Stimulated activated CD8-positive, alpha-beta memory T cell treated with anti-CD3 and anti-CD28 coated beads, Interleukin-15, amount 100 ng/mL, for 1 hour (primary cell): ENCODE measurements at places on chromosomes 2 and 18.

DNA sequence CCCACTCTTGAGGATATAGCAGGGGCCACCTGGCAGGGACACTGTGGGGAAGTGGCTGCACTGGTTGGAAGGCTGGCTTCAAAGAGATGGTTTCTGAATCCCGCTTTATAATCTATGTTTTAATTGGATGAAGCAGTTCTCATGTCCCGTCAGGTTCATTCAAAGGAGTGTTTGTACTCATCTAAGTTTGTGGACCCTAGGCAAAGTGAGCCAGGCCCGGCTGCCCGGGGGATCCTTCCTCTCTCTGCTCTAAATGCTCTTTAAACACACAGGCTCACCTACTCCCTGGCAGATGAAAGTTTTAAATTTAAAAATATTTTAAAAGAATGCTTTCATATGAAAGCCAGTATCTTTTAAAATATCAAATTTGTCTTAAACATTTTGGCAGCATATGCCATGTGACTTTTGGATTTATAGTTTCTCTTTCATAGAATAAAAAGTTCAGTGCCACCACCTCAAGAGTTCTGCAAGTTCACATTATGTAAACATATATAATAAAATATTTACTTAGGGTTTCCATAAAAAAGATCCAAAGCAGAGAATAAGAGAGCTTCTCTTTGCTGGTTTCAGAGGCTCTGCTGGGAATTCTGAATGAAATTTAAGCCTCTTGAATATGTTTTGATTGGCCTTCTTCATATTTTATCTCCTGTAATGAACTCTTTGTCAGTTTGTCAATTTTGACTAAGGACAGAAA, 143.5 kb upstream of the ALPP start:
- no peak for DNase-seq

DNA sequence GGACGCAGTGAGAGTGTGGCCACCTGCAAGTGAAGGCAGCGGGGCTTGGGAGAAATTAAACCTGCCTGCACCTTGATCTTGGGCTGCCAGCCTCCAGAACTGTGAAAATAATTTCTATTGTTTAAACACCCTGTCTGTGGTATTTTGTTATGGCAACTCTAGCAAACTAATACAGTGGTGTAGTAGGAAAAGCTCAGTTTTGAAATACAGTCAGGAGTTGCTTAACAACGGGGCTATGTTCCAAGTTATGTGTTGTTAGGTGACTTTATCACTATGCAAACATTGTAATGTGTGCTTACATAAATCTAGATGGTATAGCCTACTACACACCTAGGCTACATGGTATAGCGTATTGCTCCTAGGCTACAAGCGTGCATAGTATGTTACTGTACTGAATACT, 93.4 kb upstream of the FN1 start:
- DNase-seq = no peak

DNA sequence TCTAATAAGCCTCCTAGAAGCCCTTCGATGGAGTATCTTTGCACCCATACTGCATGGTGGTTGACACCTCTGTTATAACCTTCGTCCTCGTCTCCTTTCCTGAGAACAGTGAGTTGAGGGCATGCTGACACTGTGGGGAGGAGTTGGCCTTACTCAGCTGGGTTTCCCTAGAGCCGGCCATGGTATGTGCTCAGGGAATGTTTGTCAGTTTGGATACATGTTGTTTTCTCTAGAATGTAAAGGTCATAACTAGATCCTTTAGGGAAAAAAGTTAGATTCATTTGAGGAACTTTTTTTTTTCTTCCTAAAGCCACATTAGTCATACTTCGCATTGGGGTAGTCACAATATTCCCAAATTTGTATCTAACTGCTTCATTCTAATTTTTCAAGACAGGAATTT, 106.0 kb upstream of the FOSL2 start:
- DNase-seq = no peak

GRCh38 chr2:196697825-196698224, 58.3 kb downstream of the CCDC150 start:
- DNase-seq = no peak

- no peak for DNase-seq
Observed at GRCh38 chr2:188609321-188610049, 317.8 kb downstream of the GULP1 start.

- no peak for DNase-seq
Observed at GRCh38 chr18:69383186-69383585, 17.5 kb upstream of the DOK6 start.

- DNase-seq = peak; percentile 2
Observed at GRCh38 chr2:190781604-190782198, 98.9 kb upstream of the GLS start.

DNA sequence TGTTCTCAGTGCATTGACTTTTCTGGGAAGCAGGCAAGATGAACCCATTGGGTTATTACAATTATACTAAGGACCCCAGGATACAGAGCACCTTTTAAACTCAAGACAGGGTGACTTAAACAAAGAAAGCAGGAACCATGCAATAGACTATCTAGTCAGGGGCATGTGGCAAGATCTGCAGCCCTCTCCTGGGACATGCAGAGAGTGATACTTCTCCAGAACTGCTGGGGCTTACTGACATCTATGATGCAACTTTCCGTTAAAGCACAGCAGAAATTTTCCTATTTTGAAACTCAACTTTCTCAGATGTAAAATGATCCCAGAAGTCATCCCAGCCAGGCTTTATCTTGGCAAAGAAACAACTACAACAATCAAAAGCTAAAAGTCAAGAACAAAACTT, 162.2 kb upstream of the HNMT start:
- no peak for DNase-seq
